NCI-H2029 treated with DMSO at 0.1 percent for 48 hours (cell line): ENCODE measurements at places on chromosomes 13 and 19.

DNA sequence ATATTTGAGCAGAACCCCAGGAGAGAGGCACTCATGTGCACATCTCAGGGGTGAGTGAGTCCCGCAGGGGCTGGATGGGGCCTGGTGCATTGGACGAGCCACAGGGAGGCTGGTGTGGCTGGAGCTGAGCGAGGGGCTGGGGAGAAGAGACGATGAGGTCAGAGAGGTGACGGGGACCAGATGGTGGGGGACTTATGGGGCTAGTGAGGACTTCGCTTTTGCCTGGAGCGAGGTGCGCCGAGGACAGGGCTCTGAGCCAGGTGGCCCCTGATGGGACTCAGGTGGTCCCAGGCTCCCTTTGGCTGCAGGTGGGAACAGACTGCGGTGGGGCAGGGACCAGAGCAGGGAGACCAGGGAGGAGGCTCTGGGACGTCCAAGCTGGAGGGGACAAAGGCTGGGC is 6.9 kb upstream of the FXYD3 start:
- DNase-seq, result no peak

- DNase-seq, result no peak
These were observed 18.4 kb downstream of the SPATA13 start for GRCh38 chr13:24178847-24179485.

DNA sequence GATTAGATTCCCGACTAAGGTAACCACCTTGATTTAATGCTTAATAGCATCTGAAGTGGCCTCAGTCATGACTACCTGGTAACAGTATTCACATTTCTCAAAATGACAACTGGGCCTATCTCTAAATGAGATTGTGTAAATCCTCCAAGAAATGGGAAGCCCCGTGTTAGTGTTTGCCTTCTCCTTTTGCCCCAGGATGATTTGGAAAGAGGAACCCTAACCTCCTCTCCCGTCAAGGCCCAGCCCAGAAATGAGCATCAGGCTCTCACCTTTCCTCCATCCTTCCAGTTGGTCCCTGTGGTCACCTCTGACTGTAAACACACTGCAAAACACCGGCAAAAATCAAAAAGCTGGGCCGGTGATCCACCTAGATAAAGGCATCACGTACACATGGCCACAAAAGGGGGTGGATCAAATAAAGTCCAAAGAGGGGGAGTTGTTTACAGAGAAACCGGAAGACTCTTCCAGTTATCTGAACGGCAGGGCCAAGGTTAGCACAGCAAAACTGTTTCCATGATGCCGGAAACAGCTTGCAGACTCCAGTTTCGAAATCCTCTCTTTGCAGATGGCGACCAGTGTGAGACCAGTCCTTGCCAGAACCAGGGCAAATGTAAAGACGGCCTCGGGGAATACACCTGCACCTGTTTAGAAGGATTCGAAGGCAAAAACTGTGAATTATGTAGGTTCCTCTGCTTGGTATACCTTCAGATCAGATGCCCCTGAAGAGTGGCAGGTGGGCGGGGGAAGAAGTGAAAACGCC is 16.4 kb downstream of the F10 start:
- DNase-seq, result no peak

DNA sequence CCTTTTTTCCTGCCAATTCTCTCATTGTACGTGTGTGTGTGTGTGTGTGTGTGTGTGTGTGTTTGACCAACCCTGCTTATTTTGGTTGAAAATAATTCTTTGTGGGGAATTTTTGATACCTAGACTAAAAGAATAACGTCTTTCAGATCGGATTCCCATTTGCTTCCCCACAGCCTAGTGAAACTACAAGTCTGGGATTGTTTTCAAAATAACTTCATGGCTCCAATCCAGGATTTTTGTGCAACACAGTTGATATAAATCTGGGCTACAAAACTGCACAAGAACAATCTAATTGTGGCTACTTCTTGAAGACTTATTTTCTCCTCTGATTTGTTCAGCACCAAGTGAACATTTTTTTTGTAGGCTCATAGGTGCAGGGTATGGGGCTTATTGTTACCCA is 332.8 kb upstream of the MIR17HG start:
- DNase-seq, result no peak

DNA sequence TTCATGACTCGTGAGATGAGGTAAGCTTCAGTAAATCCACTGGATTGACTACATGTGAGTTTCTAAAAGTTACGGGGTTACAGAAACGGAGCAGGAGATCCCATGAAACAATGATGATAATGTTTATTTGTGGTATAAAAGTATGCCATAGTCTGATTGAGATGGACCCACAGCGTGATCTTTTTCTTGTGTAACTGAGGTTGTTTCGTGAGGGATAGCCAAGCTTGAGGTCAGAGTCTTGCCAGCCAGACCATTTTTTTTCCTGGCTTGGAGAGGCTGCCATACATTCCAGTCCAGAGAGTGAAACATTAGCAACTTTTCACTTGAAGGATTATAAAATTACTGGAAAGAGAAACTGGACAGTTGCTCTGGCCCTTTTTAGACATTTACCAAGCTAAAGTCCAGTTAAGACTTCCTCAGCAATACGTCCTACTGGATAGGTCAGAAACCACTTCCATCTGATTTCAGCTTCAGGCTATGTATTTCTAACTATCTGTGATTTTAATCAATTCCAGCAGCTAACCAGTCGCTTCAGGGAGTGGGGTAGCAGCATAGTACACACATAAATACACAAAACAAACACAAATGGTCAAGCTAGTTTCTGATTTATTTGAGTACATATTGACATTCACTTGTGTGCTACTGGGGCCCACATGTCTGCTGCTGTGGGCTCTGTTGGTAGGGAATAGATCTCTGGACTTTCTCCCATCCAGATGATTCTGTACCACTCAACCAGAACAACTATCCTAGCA is 194.6 kb downstream of the POSTN start:
- no peak for DNase-seq

GRCh38 chr19:41925208-41926003 is 2.8 kb downstream of the ERFL start:
- no peak for DNase-seq

- no peak for DNase-seq
These were observed 31.4 kb upstream of the C13orf46 start for GRCh38 chr13:114005206-114005724.

GRCh38 chr19:51469162-51469561 is 9.2 kb upstream of the CEACAM18 start:
- no peak for DNase-seq

DNA sequence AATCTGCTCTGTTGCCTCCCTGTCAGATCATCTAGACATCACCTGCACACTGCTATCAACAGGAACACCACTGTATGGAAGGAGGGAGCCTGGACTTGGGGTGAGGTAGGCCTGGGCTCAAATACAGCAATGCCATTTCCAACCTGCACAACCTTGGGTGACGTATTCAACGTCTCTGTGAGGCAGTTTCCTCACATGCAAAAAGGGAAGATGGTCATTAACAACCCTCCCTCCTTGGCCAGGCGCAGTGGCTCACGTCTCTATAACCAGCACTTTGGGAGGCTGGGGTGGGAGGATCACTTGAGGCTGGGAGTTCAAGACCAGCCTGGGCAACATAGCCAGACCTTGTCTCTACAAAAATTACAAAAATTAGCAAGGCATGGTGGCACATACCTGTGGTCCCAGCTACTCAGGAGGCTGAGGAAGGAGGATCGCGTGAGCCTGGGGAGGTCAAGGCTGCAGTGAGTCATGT is 13.1 kb downstream of the XRCC1 start:
- no peak for DNase-seq
